ENCODE measurements at places on chromosomes 4 and X.

DNA sequence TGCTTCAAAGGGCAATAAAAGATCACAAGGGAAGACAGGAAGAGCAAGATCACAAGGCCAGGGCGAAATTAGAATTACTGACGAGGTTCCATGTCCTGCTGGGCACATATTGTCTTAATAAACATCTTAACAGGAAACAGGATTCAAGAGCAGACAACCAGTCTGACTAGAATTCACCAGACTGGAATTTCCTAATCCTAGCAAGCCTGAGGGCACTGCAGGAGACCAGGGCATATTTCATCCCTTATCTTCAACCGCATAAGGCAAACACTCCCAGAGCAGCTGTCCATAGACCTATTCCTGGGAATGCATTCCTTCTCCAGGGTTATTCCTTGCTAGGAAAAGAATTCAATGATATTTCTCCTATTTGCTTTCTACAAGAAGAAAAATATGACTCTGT, 12.4 kb upstream of the TDO2 start:
- no peak for DNase-seq

DNA sequence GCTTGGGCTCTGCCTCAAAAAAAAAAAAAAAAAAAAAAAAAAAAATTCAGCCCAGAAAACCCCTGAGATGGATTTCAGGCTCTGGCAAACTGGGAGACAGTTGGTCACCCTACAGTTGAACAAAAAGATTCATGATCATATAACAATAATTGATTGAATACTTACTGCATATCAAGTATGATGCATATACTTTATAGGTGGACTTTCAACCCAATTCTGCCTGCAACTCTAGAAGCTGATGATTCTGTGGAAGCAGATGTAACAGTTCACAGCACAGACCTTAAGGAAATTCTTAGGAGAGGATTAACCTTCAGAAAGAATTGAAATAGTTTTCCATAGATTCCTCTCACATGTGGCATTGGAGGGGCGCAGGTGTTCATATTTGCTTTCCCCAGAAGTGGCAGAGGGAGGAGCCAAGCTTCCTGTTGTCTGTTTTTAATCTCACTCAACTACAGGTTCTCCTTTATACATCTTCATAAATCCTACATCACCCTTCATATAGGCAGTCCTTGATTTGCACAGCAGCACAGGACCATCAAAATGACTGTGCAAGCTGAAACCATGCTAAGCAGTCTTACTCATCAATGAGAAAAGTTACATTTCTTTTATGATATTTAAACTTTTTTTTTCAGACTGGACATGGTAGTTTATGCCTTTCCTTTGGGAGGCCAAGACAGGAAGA, 149.4 kb upstream of the KLF3 start:
- no peak for DNase-seq

GRCh38 chr4:152734015-152734698, 45.4 kb downstream of the TIGD4 start:
- no peak for DNase-seq

GRCh38 chr4:82371497-82371896, 2.3 kb downstream of the HNRNPD start:
- DNase-seq, result no peak

DNA sequence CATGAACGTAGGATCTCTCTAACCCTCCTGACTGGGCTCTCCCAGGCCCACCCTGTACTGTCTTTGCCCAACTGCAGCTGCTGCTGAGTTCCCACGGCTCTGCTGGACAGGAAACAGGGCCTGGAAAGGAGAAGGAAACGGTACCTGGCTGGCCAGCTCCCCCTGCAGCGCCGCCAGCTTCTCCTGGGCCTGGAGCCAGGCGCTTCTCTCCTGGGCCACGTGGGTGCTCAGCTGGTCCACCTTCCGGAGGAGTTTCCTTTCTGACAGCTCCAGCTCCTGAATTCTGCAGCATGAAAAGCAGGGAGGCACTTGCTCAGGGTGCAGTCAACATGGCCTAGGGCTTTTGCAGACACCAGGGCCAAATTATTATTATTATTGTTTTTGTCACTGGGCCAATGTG, 6.5 kb downstream of the C4orf50 start:
- DNase-seq, result peak; percentile 23

DNA sequence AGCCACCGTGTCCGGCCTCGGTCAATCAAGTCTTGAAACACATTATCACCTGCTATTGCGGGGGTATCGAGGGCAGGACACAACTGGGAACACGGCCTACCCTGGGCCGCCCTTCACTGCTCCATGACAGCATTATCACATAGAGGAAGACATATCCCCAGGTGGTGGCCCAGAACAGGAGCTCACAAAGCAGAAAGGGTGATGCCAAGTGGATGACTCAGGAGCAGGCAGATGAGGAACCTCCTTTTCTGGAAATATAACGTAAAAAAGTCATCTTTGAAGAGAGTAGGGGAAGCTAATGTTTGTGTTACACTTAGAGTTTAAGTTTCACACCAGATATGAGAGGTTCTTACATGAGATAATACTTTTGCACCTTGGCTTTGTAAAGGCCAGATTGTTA, 5.3 kb upstream of the SUPT20HL1 start:
- DNase-seq, result no peak

DNA sequence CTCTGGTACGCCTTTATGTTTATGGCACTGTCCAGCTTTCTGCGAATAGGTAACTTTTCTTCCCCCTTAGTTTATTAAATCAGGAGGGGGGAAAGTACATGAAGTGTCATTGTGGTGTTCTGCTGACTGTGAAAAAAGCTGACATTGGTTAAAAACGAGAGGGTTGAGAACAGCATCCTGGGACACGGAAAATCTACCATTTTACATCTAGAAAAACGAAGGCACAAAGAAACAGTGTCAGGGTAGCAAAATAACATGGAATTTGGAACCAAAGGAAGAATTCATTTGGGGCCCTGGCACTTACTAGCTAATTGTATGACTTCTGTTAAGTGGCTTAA, 1.2 kb upstream of the AMOT start:
- DNase-seq, result no peak

DNA sequence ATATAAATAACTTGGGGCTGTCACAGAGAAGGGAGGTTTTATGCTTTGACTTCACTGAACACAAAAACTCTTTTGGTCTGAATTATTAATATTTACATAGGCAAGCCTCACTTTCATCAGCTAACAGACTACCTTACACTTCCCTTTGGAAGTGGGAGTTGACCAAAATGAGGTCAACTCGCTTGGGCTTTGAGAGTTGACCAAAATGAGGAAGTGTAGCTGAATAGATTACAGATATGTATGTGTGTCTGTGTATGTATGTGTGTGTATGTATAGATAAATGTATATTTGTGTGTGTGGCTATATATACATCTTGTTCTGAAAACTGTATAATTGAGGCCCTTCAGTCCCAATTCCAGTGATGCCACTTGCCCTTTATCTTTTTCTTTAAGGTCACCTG, 113.3 kb upstream of the IL13RA1 start:
- no peak for DNase-seq

GRCh38 chr4:71275570-71275969, 63.2 kb upstream of the SLC4A4 start:
- DNase-seq, result no peak

DNA sequence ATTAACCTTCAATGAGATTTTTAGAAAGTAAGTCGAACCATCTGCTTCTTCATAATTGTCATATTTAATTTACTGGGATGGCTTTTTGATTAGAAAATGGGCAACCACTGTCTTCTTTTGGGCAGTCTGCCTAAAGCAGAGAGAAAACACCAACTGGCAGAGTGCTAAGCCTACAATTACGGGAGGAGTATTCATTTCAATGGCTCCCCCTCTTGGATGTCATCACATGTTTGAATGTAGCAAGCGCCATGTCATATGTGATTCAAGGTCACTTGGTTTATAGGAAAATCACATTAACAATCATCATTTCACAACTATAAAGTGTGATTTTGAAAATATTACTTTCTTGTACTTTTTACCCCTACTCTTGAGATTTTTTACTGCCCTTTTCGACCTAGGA, 261.9 kb downstream of the FRMPD4 start:
- no peak for DNase-seq

DNA sequence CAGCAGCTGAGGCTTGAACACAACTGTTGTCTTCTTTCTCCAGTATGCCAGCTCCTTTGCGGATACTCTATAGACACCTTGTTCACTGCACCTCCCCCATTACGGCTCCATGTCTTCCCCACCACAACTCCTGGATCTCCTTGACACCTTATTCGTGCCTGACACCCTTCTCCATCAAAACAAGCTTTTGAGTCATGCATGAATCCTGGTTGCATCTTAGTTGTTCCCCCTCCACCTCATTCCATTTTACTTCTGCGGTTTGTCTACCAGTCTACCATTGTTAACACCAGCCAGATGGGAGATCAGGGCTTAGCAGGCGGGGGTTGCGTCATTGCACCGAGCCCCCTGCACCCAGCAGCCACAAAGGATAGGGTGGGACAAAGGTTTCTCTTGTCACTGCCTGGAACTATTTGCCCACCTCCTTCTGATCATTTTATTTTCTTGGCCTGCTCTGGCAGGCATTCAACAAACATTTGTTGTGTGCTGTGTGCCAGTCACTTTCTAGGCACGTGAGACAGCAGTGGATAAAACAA, 2.0 kb upstream of the CDK16 start:
- DNase-seq, result no peak

DNA sequence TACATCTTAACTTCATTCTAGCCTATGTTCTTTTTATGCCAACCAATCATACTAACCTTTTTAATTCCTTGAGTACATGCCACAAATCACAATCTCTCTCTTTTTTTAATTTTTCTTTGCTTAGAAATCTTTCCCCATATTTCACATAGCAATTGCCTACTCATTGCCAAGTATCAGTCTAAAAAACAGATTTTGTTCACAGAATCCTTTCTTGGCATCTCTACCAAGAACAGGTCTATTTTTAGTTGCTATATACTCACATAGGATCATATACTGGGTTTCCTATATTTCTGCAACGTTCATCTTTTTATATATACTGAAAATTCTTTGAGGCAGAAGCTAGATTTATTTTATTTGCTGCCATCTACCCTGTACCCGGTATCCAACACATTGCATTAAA, 292.1 kb downstream of the GASK1B start:
- DNase-seq, result no peak

GRCh38 chr4:165502916-165503907, 124.4 kb downstream of the CPE start:
- peak; percentile 8 for DNase-seq

DNA sequence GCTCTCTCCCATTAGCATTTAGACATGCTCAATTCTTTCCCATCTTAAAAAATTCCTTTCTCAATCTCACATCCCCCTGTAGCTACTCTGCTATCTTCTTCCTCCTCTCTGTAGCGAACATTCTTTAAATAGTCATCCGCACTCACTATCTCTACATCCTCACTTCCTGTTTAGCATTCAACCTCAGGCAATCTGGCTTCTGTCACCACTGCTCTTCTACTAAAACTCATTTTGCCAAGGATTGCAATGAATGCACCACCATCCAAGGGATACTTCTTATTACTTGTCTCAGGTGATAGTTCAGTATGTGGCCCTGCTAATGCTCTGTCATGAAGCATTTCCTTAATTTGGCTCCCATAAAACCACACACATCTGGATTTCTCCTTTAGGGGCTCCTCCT, 10.9 kb upstream of the TET2 start:
- no peak for DNase-seq

DNA sequence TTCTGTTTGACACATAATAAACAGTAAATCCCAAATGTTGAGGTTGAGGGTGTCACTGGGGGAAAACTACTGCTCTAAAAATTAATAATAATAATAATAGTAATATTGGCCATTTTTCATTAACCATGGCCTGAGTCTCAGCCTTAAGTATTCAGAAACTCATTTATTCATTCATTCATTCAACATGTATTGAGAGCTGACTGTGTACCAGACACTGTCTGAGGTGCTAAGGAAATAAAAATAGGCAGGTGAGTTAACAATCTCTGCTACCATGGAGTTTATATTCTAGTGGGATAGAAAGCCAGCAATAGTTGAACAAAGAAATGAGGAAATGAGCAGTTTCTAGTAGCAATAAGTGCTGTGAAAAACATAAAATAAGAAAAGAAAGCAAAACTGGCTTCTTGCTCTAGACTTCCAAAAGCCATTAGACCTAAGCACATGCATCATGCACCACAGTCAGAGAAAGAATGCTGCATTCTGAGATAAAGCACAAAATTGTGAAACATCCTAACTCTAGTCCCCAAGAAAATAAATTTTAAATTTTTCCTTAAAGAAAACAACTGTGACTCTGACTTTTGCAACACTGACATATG, 278.7 kb downstream of the RCHY1 start:
- no peak for DNase-seq

DNA sequence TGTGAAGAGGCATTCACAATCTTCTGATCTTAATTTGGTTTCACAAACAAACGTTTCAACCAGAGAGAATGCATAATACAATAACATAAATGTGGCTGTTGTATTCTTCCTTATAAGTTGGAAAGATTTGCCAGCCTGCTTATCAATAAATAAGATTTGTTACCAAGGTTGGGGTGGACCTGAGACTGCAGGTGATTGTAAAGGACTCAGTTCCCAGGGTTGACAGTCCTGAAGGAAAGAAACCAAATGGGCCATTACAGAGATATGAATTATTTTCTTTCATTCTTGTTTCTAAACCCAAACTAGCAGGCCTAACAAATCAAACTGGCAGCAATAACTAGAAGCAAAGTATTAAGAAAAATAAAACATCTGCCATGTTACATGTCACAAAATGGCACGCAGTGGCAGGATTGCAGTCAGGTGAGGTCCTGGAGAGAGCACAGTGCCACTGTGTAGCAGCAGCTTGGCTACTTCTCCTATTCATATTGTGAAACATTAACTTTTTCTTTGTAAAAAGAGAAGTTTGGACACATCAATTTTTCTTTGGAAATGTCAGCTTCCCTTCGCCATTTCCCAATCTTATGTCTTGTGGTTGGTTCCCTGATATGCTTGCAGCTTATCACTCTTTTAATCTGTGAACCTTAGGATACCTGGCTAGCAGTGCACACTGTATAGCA, 133.8 kb upstream of the EMCN start:
- DNase-seq, result no peak

DNA sequence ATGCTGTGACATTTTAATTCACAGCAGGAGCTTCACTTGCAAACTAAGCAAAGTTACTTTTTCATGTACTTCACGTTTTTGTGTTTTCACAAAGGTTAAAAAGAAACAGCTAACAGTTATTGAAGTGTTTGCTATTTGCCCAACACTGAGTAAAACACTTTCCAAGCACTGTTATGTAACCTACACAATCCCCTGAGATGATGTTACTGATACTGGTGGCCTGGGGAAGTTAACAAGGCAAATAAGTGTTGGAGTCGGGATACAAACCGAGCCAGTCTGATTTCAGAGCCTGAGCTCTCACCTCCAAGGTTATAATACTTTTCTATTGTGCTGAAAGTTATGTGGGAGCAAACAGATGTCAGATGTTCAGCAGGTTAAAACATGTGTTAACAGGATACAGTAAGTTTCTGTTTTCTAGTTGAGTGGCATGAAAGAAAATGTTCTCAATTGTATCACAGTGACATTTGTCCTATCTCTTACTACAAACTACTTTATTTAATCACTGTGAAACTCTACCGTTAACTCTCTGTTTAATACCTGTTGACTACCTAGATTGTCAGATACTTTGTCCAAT, 3.9 kb upstream of the CXCL13 start:
- DNase-seq, result no peak

- DNase-seq, result no peak
These were observed 275.0 kb upstream of the CTSO start for GRCh38 chr4:156228676-156229075.
